ENCODE measurements at places on chromosomes 6 and 20.

GRCh38 chr6:39313526-39314272, 520 bp downstream of the KCNK17 start:
- no peak for DNase-seq

DNA sequence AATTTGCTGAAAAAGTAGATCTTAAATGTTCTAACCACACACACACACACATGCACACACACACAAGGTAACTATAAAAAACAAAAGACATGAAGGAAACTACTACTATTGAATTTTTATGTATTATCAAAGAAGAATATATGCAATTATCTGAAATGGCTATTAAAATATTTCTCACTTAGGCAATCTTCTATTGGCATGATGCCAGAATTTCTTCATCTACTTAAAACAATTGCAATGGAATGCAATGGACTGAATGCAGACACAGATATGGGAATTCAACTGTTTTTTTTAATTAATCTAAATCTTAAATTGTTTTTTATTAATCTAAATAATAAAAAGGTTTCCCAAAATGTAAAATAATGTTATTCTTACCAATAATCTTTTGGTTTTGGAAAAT, 152.6 kb upstream of the SMLR1 start:
- DNase-seq = peak; percentile 42

DNA sequence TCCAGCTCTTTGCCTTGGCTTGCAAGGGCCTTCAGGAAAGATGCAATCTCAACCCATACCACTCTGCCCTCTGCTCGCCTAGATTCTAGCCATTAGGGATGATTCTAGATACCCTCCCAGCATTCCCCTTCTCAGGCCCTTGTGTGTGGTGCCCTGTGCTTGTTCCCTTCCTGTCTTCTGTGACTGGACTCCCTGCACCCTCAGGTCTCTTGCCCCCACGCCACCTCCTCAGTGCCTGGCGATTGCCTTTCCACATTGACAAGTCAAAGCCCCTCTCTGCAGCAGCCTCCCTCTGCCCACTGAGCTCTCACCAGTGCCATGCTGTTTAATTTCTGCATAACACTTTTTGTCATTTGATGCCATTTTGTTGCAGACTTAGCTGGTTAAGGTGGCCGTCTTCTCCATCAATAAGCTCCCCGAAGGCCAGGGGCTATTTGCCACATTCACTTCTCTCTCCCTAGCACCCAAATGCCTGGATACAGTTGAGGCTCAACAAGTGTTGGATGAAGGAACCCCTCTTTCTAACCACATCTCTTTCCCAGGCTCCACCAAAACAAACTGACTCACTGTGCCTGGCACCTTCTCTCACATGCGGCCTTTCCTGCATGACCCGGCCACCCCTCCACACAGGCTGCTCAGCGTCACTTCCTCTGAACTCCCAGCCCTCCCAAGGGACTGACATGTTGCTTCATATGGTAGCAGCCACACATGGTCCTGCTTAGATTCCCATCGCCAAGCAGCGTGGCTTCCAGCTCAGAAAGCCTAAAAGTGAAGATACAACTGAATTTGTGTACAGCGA, 4.6 kb upstream of the TXNDC5 start:
- DNase-seq = peak; percentile 98

DNA sequence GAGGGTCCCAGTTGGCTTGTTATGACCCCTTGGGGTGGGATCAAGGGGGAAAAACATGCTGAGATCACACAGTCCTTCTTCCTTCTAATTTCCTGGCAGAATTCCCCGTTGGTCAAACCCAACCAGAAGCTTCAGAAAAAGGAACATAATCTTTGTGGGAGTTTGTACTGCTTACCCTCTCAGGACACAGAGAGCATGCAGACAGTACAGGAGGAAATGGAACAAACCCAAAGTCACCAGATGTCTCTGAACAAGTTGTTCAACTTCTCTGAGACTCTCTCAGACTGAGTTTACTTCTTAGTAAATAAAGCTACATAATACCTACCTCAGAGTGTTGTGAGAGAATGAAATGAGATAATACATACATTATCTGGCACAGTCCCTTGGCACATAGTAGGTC, 181.1 kb upstream of the TSHZ2 start:
- no peak for DNase-seq

- DNase-seq = no peak
Measured at GRCh38 chr6:118881440-118882313, 12.3 kb upstream of the ASF1A start.

DNA sequence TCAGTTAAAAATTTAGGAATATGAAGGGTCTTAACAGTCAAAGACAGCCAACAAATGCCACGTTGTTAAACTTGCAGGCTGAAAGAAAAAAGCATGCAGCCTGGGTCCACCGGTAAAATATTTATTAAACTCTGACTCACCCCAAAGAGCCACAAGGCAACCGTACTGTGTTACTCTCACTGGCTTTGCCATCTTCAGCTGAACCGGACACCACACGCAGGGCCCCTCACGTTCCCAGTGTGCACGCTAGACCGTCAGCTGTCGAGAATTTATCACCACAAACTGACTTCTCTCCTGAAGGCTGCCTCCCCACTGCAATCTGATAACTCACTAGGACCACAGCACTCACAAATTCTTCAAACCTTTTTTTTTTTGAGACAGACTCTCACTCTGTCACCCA, 30.7 kb downstream of the HUS1B start:
- DNase-seq = no peak

DNA sequence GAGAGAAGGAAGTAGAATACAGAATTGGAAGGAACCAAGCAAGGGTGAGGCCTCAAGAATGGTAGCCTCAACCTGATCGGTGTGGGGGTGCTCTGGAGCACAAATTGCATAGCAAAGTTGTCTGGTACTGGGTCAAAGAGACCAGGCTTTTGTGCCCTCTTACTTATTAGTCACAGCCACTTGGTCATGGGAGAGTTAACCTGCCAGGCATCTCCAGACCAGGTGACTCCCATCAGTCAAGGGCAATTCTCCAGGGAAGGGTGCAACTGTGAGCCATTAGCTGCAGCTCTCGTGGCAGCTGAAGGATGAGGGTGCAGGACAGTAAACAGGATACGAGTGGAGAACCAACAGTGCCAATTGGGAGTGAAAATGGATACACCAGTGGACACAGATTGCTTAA, 47.7 kb upstream of the PLCB4 start:
- no peak for DNase-seq

- DNase-seq = peak; percentile 94
Measured at GRCh38 chr6:14286144-14286543, 168.6 kb downstream of the CD83 start.
